ENCODE measurements at places on chromosomes 7 and 10. TPM values are rescaled to one million over a fixed set of nuclear protein-coding genes. Genes with fewer than 3 reads are reported as not detected.

Gene RAB19
- not detected for total RNA-seq

Gene EN2
- total RNA-seq: under 0.01 TPM

Gene CPN1
- not detected for total RNA-seq

Gene BAMBI
- total RNA-seq: 112 TPM

Gene ZNF853
- 3.3 TPM for total RNA-seq

Gene HOXA2
- total RNA-seq: 6.4 TPM

Gene IL2RA
- not detected for total RNA-seq

Gene DNAJB12
- total RNA-seq: 22.9 TPM

Data from pericardium fibroblast (primary cell).